Osteocyte (in vitro differentiated cells): ENCODE measurements at places on chromosomes 4 and X. TPM values are rescaled to one million over a fixed set of nuclear protein-coding genes. Genes with fewer than 3 reads are reported as not detected.

GRCh38 chrX:134544513-134545151 lies 84.7 kb downstream of the HPRT1 start:
- no peak for DNase-seq

- DNase-seq, result no peak
These were observed 55.2 kb downstream of the TRMT44 start for GRCh38 chr4:8495803-8496202.

DNA sequence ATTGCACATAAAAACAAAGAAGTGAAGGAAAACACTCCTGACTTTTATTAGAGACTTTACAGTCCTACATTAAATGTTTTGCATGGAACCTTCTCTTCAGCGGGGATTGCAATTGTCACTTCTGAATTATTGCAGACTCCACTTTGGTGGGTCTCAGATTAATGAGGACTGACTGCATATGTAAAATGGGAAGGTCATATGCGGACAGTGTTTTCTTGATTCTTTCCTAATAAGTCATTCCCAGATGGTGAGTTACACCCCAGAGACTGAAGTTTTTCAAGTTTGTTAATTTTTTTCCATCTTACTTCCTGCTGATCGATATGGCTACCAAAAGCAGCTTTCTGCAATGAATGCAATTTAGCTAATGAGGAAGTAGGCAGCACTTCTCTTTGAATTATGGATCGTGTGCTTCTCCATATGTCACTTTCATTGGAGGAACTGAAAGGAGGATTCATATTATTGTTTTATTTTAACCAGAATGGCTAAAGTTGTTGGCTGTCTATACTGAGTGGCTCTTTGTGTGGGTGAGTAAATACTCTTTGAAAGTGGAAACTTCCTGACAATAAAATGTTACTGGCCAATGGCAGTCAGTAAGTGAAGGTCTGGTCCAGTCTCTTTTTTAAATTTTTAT lies 119.3 kb upstream of the CLNK start:
- no peak for DNase-seq

Gene CT45A1
- total RNA-seq, result not detected in 2 replicates
